DMS79 treated with DMSO at 0.1 percent for 48 hours (cell line): ENCODE measurements at places on chromosomes 2 and 18.
A peak's percentile ranks its signal among the peaks of the same experiment; 100 is the strongest.

- no peak for DNase-seq
Measured at GRCh38 chr2:136134126-136134525, 16.2 kb upstream of the CXCR4 start.

DNA sequence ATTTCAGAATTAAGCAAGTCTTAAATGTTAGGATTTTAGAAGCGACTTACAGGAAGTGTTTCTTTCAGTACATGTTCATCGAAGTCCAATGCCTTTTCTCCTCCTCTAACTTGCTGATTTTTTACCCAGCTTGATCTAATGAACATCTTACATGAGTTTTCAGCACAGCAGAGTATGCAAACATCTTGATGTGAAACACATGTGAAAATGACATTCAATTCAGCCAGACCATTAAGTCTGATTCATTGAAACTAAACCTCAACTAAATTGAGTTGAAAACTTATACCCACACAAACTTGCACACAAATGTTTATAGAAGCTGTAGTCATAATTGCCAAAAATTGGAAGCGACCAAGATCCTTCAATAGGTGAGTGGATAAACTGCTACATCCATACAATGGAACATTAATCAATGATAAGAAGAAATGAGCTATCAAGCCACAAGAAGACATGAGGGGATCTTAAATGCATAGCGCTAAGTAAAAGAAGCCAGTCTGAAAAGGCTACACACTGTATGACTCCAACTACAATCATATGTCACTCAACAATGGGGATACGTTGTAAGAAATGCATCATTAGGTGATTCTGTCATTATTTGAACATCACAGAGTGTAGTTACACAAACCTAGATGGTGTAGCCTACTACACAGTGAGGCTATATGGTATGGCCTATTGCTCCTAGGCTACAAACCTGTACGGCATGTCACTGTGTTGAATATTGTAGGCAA is 18.5 kb downstream of the PSTPIP2 start:
- no peak for DNase-seq

DNA sequence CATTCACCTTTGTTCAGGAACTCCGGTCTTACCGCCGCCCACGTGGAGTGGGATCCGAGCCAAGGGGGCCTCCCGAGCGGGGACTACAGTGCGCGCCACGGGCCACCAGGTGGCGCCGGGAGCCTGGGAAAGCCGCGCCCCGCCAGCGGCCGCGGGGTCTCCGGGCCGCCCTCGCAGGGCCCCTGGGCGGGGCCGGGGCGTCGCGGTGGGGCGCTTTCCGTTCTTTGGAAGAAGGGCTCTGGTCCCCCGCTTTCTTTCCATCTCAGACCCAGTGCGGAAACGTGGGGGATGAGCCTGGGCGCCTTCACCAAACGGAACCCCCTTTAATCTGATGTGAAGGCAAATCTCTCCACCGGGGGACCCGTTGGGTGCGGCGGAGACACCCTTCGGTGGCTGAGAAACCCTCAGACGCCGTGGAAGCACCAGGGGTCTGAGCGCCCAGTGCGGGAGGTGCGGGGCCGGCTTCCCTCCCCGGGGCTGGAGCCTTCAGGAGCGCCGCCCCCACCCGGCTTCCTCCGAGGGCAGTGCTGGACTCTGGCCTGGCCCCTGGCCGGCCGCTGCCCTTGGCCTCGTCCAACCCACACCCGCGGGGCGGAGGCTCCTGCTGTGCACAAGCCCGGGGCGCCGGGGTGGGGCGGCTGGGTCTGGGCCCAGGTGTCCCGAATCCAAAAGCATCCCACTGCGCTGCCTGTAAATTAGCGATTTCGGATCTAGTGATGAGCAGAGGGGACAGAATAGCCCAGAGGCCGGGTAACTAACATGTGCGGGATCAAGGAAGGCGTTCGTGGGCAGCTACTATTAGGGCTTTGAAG is 44.6 kb downstream of the GORASP2 start:
- DNase-seq, result peak; percentile 76

- DNase-seq, result no peak
Measured at GRCh38 chr2:170739048-170739447, 23.9 kb downstream of the SP5 start.

GRCh38 chr2:48711343-48711742 is 44.2 kb downstream of the LHCGR start:
- DNase-seq, result no peak

DNA sequence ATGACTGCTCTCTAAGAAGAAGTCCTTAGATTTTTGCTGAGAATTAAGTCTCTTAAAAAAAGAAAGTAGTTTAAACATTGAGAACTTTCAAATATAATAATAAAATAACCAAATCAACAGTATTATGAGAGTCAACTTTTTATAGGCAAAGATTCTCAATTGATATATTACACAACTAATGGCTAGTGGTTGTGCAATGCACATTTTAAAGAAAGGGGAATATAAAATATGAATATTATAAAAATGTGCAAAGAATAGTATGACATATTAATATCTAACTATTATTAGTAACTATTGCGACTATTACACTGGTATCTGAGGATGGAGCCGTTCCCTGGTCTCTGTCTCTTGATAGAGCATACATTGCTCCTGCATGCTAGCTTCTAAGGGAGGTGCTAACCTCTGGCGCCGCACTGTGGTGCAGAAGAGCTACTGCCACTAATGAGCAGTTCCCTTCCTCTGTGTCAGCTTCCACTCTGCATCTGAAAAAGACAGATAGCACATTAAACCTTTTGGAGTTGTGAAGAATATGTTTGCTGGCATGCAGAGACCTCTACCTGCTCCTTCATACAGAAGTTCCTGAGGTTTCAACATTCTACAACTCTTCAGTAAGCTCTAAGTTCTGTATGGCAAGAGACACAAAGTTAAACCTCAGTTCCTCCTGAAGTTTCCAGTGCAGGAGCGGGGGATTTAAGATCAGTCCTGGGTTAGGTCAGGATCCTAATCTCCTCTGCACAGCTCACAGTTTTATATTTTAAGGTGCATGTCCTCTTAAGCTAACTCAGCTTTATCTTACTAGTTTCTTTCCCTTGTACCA is 3.5 kb upstream of the SLC9A2 start:
- DNase-seq, result peak; percentile 14

DNA sequence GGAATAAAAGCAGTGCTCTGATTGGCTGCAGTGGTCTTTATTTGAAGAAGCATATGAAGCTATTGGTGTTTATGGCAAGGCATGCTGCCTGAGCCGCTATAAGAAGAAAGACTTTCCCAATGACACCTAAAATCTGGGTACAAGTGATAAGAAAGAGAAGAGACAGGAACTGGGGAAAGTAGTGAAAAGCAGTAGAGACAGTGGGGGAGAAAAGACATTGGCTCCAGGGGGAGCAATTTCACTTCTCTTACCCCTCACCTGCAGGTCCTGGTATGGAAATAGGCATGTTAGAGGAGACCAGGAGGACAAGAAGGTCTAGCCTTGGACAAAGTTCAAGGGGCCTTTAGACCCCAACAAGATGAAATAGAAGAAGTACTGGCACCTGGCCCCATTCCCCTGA is 47.1 kb downstream of the PLCL1 start:
- DNase-seq, result no peak

GRCh38 chr2:41718705-41719104 is 329.1 kb upstream of the PKDCC start:
- no peak for DNase-seq

- no peak for DNase-seq
Measured at GRCh38 chr2:171652416-171652785, 34.9 kb upstream of the DYNC1I2 start.

GRCh38 chr2:236917164-236917563 is 168.5 kb upstream of the COPS8 start:
- no peak for DNase-seq

- no peak for DNase-seq
Measured at GRCh38 chr18:58580623-58581022, 48.3 kb downstream of the ALPK2 start.

DNA sequence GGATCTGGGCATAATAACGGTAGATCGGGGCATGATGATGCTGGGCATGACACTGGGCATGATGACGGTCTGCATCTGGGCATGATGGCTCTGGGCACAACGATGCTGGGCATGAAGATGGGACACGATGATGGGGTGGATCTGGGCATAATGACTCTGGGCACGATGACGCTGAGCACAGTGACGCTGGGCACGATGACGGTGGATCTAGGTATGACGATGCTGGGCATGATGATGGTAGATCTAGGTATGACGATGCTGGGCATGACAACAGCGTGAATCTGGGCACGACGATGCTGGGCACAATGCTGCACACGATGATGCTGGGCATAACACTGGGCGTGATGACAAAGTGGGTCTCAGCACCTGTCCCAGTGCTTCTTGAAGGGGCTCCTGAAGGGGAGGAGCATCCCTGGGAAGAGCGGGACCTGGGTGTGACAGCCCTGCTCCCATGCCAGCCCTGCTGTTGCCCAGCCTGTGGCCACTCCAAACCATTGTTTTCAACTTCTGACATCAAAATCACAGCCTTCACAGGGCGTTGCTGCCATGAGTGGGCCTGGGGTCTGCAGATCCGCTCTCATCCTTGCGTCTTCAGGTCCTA is 30.4 kb upstream of the ALLC start:
- no peak for DNase-seq

- peak; percentile 22 for DNase-seq
Measured at GRCh38 chr2:170073288-170073687, 104.7 kb upstream of the MYO3B start.

- no peak for DNase-seq
Measured at GRCh38 chr18:47054369-47054768, 18.9 kb upstream of the ELOA2 start.

DNA sequence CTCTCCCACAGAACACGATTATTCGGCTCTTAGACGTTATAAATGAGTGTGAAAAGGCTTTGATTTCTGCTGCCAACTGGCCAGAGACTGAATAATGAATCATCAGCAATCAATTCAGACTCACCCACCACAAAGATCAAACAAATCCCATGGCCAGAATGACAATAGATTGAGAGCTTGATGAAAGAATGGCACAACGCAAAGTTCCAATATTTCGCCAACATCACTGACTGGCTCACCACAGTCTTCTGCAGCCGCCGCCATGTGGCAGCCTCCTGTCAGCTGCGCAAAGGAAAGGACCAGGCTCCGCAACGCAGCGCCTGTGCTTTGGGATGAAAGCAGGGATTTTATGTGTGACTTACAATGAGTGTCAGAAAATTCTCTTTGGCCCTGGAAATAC is 104.4 kb upstream of the SOX11 start:
- no peak for DNase-seq

- no peak for DNase-seq
Measured at GRCh38 chr2:152925547-152926448, 207.4 kb downstream of the ARL6IP6 start.

GRCh38 chr2:159077869-159078268 is 109.4 kb downstream of the TANC1 start:
- DNase-seq, result no peak

GRCh38 chr2:84281510-84281909 is 177.6 kb downstream of the SUCLG1 start:
- DNase-seq, result no peak

- DNase-seq, result no peak
Measured at GRCh38 chr2:220489121-220489520, 861.7 kb downstream of the SLC4A3 start.

DNA sequence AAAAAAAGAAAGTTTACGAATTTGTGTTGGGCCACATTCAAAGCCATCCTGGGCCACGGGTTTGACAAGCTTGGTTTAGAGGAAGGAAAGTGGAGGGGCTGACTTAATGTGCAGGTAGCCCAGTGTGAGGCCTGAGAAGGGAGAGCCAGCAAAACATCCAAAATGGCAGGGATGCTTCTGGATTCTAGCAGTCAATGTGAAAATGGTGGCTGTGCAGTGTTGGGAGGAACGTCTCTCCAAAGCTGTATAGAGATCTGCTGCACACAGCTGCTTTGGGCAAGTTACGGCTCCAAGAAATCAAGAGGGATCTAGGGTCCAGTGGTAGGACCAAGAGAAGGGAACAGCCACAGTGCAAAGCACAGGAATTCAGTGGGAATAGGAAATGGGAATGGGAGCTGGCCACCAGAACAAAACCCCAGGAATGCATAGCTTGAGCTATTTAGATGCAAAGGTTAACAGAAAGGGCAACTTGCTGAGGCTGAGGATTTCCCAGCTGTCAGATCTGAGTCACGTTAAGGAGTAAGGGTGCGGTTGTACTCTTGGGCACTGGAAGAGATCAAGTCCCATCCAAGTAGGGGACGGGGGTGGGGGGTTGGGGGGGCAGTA is 70.6 kb downstream of the B3GNT2 start:
- DNase-seq, result no peak

- DNase-seq, result no peak
Measured at GRCh38 chr18:58443671-58444070, 185.2 kb downstream of the ALPK2 start.

GRCh38 chr2:70247364-70248180 is 856 bp downstream of the TIA1 start:
- peak; percentile 84 for DNase-seq

DNA sequence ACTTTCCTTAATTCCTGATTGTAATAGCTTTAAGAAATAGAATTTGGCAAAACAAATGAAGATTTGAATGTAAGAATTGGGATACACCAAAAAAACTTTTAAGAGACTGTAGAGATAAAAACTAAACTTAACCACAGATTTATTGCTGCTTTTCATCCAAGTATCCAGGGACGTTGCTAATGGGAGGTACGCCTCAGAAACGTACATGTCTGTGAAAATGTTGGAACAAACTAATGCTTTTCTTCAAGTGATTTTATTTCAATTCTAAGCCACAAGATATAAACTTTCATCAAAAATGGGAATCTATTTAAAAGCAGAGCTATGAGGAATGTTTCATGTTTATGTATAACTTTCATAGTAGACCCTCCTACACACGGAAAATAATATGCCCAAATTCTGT is 66.3 kb downstream of the ARHGAP15 start:
- no peak for DNase-seq

DNA sequence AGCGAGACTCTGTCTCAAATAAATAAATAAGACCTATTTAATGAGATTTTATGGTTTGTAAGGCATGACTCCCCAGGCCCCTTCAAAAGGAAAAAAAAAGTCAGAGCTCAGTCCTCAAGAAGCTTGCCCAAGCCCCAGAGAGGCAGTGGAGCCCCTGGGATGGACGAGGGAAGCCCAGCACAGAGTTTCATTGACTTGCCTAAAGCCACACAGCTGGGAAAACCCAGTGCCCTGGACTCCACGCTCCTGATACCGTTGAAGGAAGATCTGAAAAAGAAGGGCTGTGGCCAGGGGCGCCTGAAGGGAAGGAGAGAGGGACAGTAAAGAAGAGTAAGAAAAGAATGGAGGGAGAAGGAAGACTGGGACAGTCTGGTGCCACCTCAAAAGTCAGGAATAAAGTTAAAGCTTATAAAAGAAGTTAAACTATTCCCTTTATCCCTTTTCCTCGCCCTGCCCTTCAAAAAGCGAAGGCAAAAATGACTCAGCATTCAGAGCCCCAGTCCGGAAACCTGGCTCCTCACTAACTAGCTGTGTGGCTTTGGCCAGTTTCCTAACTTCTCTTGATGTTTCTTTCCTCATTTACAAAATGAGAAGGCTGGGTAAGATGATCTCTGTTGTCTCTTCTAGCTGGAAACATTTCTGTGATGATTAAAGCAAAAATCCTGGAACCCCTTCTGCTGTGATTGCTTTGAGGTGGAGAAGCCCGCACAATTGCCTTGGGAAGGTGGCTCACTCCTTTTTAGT is 46.7 kb downstream of the LYPD1 start:
- no peak for DNase-seq

- no peak for DNase-seq
Measured at GRCh38 chr2:86636842-86637241, 13.2 kb upstream of the RNF103 start.
